Daoy (cell line): ENCODE measurements at places on chromosomes 5 and 9. TPM values are rescaled to one million over a fixed set of nuclear protein-coding genes. Genes with fewer than 3 reads are reported as not detected.

Gene C6
- not detected in 2 replicates for total RNA-seq

Gene MEGF10
- 0.03 and 0.80 TPM in 2 replicates for total RNA-seq

Gene PKD2L2
- total RNA-seq = not detected in 2 replicates

Gene UHRF2
- 56.3 and 63.8 TPM in 2 replicates for total RNA-seq

Gene SLC6A19
- not detected in 2 replicates for total RNA-seq

Gene CFAP157
- not detected in 2 replicates for total RNA-seq

Gene RGMB
- total RNA-seq = 12.5 and 17.9 TPM in 2 replicates

Gene PKN3
- 8.2 and 16.8 TPM in 2 replicates for total RNA-seq

Gene PCDHB3
- total RNA-seq = 0.11 and 0.24 TPM in 2 replicates

Gene HACD4
- total RNA-seq = not detected in 2 replicates

Gene PCDHAC2
- total RNA-seq = 1.2 and 1.3 TPM in 2 replicates

DNA sequence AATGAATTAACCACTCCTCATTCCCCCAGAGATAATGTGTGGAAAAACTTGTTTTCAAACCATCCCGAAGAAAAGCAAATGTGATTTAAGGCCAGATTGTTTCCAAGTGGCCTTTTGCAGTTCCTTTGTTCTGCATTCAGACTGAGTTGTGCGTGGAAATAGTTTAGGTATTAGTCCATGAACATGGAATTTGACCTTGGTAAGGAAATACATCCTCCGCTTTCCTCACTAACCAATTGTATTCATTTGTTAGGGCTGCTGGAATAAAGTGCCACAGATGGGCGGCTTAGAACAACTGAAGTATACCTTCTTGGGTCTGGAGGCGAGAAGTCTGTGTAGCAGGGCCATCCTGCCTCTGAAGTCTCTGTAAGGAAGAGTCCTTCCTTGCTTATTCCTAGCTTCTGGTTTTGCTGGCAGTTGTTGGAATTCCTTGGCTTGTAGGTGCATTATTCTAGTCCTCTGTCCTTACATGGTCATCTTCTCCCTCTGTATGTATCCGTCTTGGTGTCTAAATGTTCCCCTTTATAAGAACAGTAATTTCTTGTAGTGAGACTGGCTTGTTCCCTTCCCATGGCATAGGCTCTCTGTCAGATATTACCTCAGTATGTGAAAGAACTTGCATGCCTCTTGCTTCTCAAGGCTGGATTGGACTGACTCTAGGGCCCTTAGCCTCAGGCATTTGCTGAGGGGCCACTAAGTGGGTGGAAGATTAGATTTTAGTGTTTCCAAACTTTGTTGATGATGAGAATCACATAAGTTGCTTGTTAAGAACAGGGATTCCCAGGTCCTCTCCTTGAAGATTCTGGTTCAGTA, 53.9 kb downstream of the RAI14 start:
- no peak for DNase-seq

GRCh38 chr9:134778156-134778555, 102.5 kb upstream of the FCN2 start:
- no peak for DNase-seq

DNA sequence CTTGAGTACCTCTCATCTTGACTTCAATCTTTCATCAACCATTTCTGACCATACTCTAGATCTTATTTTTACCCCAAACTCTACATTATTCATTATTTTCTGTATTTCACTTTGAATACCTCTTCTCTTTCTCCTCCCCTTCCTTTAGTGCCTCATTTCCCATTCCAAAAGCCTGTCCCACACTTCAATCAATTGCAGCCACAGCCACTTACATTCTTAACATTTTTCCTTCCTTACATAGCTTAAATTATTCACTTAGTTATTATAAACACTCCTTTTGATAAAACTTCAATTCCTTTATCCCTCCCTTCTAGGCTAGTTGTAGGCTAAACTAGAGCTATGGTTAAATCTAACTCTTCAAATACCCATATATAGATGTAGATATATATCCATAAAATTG, 344.0 kb downstream of the PRR16 start:
- DNase-seq = no peak

DNA sequence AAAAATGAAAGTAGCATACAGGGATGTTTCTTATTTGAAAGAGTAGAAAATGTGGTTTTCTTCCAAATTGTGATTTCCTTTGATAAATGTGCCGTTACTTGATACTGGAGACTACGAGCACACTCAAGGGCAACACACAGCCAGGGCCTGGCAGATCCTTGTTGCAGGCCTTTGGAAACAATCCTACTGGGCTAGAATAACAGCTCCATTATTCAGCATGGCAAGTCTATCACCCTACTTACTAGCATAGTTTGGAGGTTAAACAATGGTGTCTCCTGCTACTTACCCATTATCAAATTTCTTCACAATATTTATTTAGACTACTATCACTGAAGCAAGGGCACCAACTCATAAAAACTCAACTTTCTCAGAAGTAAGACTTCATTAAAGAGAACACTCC, 140.8 kb upstream of the ZNF608 start:
- DNase-seq = no peak

- DNase-seq = peak; percentile 58
Measured at GRCh38 chr5:137737349-137738131, 1.7 kb upstream of the KLHL3 start.

DNA sequence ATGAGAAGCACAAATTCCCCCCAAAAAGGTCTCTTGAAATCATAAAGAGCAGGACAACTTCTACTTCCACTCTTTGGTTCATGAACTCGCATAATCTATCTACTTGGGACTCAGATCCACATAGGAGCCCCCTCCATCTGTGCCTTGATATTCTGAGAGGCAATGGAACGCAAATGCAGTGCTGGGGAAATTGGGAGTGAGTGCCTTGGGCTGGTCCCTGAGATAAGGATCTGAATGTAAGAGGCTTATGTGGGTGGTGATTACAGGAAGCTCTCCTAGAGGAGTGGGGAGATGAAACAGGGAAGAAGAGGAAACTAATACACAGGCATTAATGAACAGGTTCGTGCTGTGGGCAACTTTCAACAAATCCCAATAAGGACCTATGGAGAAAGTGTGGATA, 285.6 kb downstream of the RASEF start:
- DNase-seq = no peak

- DNase-seq = no peak
Measured at GRCh38 chr5:39471836-39472508, 47.2 kb upstream of the DAB2 start.

DNA sequence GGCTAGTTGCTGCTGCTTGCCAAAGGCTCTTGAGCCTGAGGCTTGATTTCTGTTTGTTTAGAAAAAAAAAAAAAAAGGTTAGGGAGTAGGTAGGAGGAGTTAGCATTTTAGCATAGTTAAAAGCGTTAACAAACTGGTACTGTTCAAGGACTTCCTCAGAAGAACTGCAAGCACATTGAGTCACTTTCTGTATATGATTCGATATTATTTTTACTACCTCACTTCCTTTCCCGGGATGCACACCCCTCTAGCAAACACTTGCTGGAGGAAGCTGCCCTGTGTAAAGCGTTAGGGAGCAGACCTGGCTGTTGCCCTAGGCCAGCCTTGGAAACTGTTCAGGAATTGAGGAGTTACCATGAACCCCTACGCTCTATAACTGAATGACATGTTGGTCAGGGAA, 15.7 kb upstream of the CEP120 start:
- DNase-seq = peak; percentile 20

DNA sequence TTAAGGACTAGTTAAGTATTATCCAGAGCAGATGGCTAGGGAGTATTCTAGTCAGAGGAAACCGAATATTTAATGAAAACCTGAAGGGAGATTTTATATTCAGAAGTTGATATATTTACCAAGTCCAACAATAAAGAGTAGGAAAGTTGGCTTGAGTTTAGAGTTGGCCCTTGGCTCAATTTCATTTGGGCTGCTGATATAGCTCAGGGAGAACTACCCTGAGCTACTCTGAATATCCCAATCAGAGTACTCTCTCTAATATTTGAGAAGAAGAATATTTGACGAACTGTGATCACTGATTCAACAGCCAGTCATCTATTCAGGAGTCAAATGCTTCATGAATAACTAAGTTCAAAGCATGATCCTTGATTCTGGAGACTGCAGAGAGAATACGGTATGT, 34.5 kb downstream of the TBCA start:
- no peak for DNase-seq

- DNase-seq = no peak
Measured at GRCh38 chr5:175347931-175348330, 96.1 kb downstream of the DRD1 start.

- DNase-seq = no peak
Measured at GRCh38 chr9:18981476-18982261, 51.3 kb downstream of the SAXO1 start.

- DNase-seq = peak; percentile 19
Measured at GRCh38 chr5:89351222-89351621, 468.2 kb upstream of the MEF2C start.

DNA sequence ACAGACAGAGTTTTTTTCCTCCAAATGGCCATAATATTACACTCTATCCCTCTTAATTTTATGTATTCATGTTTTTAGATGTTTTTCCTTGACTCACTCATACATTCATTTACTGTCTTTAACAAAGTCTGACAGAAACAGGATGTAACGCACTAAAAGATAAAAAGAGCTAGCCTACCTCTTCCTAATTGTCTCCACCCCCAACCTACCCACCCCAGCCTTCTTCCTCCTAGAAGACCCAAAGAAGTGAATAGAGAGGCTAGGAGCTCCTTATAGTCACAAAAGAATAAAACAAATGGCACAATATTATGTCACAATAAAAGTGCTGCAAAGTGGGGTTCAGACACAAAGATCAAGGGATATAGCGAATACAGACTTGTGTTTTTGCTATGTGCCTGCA, 719 bp downstream of the NOL8 start:
- no peak for DNase-seq

DNA sequence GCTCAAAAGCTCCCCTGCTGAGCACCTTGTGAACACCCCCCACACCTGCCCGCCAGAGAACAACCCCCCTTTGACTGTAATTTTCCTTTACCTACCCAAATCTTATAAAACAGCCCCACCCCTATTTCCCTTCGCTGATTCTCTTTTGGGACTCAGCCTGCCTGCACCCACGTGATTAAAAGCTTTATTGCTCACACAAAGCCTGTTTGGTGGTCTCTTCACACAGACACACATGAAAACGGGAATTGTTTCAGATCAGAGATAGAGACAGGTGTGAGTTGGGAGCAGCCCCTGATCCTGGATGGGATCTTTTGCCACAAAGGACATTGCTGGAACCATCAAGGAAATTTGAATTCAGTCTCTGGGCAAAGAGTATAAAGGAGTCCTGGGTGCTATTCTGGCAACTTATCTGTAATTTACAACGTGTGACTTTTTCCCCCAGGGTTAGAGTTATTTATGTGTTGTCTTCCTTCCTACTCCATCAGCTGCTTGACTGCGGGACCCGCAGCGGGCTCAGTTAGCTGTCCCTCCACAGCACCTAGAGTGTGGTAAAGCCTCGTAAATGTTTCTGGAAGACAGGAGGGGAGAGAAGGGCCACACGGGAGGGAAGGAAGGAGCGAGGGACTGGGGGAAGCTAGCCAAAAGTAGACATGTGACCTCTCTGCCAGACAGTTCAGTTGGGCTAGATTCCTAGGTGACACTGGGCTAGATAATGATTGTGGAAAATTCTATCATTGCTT, 437.0 kb downstream of the ZNF608 start:
- no peak for DNase-seq
